ENCODE measurements at places on chromosomes 7 and 10. TPM values are rescaled to one million over a fixed set of nuclear protein-coding genes. Genes with fewer than 3 reads are reported as not detected.

The ITPRID1 gene
- not detected for total RNA-seq

- DNase-seq, result no peak
These were observed 113.1 kb downstream of the CTTNBP2 start for GRCh38 chr7:117759950-117760640.

The RTKN2 gene
- total RNA-seq, result 3.6 TPM

DNA sequence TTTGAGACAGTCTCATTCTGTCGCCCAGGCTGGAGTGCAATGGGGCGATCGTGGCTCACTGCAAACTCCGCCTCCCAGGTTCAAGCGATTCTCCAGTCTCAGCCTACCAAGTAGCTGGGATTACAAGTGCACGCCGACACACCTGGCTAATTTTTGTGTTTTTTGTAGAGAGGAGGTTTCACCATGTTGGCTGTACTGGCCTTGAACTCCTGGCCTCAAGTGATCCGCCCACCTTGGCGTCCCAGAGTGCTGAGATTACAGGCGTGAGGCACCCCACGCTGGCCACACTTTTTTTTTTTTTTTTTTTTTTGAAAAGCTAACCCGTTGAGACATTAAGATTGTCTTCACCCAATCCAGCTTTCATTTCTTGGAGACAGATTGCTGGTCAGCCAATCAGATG lies 2.1 kb downstream of the ZNF273 start:
- DNase-seq, result no peak

The UTF1 gene
- not detected for total RNA-seq

DNA sequence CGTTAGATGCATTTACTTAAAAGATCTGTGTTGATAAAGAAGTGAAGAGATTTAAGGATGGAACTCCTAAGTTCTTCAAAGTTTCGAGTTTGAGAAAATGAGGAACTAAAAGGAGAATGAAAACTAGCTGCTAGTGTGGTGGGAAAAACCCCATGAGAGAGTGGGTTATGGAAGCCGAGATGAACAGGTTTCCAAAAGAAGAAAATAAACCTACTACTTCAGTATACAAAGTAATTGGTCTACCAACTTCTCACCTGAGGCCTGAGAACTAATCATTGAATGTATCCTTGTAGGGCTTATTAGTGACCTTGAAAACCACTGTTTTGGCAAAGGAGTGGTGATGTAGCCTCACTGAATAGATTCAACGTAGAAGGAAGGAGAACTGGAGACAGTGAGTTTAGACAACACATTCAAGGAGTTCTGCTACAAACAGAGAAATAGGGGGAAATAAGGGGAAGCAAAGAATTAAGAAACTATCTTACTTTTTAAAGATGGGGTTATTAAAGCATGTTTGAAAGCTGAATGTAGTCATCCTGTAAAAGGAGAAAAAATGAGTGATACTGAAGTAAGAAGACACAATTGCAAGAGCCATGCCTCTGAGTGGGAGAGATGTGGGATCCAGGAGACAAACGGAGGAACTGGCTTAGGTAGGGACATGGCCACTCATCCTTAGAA lies 50.8 kb downstream of the CH25H start:
- DNase-seq, result no peak

DNA sequence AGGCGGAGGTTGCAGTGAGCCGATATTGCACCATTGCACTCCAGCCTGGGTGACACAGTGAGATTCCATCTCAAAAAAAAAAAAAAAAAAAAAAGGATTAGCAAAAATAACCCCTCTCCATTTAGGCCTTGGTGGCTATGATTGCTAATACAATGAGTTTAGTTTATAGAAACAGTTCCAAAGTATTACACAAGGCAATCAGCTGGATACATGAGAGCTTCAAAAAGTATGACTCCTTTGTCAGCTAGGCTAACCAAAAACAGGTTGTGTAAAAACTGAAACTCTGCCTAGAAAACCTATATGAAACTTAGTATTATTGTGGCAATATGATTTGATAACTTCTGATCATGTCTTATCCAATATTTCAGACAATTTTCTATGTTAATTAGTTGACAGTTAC lies 57.2 kb downstream of the SUGCT start:
- DNase-seq, result no peak

The CALML5 gene
- not detected for total RNA-seq

DNA sequence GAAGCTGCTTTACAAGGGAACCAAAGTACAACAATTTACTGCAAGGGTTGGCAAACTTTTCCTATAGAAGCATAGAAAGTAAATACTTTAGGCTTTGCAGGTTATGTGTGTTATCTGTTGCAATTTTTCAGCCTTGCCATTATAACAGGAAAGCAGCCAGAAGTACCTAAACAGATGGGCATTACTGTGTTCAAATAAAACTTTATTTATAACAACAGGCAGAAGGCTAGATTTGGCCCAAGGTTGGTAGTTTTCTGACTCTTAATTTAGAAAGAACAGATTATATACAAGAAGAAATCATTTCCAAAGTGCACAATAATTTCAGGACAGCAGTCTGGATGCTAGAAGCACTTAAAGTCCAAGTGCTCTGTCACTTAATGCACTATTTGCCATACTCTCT lies 307.1 kb downstream of the ANKRD7 start:
- no peak for DNase-seq

DNA sequence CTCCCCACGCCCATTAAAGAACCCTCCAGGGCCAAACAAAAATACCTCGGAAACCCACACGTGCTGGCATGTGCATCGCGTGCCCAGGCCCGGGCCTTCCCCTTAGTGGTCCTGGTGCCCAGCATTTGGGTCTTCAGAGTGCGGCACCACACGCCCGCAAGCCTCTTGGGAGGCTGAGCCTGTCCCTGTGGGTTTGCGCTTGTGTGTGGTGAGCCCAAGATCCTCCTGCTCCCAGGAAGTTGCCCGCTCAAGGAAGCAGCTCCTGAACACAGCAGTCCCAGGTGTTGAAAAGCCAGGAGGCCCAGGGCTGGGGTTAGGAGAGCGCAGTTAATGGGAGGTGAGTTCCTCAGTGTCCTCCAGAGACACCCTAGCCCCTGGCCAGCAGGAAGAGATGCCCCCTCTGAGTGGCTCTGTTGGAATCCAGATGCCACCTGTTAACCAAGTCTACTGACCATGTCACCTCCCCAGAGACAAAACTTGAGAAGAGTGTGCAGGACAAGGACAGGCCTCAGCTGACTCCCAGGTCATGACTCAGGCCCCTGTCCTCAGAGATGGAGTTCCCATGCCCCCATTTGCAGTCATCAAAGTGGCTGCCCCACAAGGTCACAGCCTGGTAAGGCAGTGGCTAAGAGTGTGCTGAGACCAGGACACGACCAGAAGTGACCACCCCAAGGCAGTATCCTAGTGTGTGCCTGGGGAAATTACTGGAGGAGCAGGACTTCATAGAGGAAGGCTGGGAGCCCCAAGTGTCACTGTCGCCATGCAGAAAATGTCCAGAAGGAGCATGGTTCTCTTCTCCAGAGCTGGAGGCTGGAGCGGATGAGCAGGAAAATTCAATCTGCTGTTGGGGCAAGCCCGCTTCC lies 5.2 kb downstream of the FZD9 start:
- DNase-seq, result no peak

- DNase-seq, result no peak
These were observed 6.1 kb upstream of the PTPN12 start for GRCh38 chr7:77531038-77531437.

The CNTNAP2 gene
- total RNA-seq, result not detected

DNA sequence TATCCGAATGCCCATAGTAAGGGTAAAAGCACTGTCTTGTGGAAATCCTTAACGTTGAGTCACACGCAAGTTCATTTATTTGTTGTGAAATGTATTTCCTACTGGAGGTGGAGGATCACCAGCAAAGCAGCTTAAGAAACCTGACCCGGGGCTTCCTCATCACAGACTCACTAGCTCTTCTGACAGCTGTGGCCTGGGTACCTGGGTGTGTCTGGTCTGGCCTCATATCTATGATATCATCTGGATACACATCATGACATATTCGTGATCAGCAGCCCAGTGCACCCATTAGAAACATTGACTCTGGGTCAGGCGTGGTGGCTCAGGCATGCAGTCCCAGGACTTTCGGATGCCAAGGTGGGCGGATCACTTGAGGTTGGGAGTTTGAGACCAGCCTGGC lies 8.8 kb downstream of the DRGX start:
- no peak for DNase-seq

- DNase-seq, result no peak
These were observed 64.5 kb upstream of the EEPD1 start for GRCh38 chr7:36088553-36088952.

The FAM24B gene
- total RNA-seq, result 15.8 TPM

DNA sequence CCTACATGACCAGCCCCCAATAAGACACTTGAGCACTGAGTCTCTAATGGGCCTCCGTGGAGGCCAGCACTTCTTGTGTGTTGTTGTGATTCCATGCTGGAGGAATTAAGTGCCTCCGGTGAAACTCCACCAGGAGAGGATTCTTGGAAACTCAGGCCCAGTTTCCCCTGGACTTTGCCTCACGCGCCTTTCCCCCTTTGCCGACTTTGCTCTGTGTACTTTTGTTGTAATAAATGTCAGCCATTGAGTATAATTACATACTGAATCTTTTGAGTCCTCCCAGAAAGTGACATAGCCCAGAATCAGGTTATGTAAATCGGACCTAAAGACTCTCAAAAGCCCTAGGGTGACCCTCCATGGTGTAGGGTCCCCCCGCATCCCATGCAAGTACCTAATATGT lies 82.4 kb downstream of the DLG5 start:
- DNase-seq, result no peak

The ELAPOR2 gene
- 4.2 TPM for total RNA-seq

GRCh38 chr7:14195871-14196270 lies 206.4 kb upstream of the ETV1 start:
- no peak for DNase-seq

- DNase-seq, result no peak
These were observed 62.2 kb upstream of the ZNF32 start for GRCh38 chr10:43710772-43711471.

DNA sequence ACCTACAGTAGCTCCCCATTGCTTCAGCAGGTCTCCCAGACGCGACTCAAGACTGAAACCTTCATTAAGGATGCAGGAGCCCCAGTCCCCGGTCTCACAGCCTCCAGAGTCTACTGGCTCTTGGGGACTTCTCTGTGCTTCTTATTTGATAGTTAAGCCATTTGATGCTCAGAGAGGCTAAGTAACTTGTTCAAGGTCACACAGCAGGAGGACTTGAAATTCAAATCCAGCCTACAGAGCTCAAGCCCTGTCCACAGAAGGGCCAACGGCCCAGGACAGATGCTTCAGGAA lies 21.2 kb upstream of the ZMIZ1 start:
- no peak for DNase-seq
